ENCODE measurements at places on chromosomes 5 and 9.

- no peak for DNase-seq
These were observed 23.5 kb upstream of the ASS1 start for GRCh38 chr9:130421154-130421801.

DNA sequence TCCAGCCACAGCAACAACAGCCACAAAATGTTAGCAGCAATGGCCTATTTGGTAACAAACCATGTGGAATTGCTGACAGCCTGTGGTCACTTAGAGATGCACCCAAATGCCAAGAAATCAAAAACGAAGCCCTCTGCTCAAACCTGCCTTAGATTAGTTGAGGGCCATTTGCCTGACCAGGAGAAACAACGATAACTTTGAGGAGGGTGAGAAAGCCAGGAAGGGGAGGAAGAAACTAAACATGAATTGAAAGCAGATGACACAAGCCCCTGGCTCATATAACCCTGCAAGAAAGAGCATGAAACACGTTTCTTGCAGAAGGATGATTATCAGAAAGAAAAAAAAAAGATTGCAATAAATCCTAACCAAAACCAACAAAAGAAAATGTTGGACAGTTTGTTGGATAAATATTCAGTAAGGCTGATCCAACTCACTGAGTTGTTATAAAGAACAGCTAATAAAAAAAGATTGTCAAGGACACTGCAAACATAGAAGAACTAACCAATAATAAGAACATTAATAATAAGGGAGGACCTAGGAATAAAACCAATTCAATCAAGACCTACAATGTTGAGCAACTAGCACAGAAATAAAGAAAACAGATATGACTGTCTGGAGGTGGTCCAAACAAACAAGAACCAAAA is 140.5 kb upstream of the SLC30A5 start:
- no peak for DNase-seq

- DNase-seq, result no peak
These were observed 2.9 kb upstream of the SLC4A9 start for GRCh38 chr5:140356853-140357725.

DNA sequence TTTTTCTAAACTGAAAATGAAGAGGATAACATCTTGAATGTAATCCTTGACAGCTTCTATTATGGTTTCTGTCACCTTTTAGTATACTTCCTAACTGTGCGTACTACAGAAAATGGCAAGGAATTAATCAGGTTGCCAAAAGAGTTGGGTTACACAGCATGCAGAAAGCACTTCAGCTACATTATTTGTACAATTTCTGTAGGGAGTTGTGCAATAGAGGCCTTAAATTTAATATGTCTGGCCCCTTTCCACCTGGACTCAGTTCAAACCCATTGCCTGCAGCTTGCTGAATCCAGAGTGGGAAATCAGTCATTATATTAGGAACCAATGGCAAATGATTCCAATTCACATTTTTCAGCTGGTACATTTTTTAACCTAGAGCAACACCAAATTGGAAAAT is 549.7 kb downstream of the CSNK1G3 start:
- DNase-seq, result no peak

DNA sequence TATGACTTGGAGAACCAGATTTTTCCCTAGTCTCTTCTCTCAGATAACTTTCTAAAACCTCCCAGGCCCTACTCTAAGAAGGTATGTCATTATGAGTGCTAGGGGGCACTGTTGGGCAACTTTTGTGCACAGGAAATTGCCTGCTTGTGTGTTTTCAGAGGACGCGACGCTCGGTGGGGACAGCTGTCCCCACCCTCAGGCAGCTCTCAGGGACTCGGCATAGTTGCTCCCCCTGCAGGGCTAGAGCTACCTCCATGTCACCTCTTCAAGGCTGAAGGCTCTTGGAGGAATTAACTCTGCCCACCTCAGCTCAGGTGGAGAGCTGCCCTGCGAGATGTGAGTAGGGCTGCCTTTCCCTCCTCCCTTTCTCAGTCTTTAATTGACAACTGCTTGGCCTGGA is 10.2 kb upstream of the TIFAB start:
- peak; percentile 56 for DNase-seq

Data from CD4-positive, alpha-beta T cell treated with Interleukin-17A for 1 hour (primary cell).